Naive thymus-derived CD4-positive, alpha-beta T cell (primary cell): ENCODE measurements at places on chromosomes 6 and 20. TPM values are rescaled to one million over a fixed set of nuclear protein-coding genes. Genes with fewer than 3 reads are reported as not detected.

DNMT3B gene
- 0.34 TPM for total RNA-seq

DNA sequence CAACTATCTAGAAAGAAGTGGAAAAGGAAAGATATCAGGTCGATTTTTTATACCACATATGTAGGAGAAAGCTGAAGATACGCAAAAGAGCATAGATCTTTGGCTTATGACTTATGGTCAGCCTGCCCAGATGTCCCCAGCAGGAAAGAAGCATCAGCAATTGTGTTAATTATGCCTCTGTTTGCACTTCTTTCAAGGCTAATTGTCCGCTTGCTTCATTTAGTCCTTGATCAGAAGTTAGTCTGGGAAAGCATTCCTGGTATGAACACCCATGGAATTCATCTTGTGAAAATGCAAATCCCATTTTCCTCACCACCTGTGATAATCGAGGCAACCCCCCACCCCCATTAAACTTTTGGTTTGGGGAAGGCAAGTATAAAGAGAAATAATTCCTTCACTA lies 62.8 kb downstream of the ATP9A start:
- H3K27ac ChIP-seq, result no peak overlapping the region
- no peaks in the 10 kb centered on the region for H3K27me3 ChIP-seq
- no peaks in the 10 kb centered on the region for H3K4me1 ChIP-seq

DNA sequence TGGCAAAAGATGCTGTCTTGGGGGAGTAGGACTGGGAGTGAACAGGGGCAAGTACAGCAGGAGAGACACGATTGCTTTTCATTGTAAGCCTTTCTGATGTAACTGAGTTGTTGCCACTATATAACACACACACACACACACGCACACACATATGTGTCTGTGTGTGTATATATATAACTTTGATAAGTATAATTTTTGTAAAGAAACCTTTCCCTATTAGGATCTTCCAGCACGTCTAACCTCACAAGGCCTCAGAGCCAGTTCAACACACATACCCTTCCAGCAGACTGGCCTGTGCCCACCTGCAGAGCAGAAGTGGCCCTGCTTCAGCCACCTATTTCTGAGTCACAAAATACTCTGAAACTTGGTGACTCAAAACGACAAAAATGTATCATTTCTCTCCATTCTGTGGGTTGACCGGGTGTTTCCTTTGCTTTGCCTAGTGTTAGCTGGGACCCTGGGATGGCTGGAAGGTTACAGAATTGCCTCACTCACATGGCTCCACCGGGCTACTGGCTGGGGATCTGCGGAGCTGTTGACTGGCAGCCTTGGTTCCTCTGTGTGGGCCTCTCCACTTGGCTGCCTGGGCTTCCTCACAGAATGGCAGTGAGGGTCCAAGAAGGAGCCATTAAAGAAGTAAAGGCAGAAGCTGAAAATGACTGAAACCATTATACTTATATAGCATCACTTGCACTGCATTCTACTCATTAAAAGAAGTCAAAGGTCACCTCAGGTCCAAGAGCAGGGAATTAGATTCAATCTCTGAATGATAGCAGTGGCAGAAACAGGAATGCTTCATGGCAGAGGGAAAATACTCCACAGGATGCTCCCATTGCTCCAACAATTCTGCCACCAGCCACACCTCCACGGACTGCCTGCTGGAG lies 126.4 kb downstream of the BANF2 start:
- no peak overlapping the region for H3K27ac ChIP-seq
- no peak for DNase-seq
- H3K4me1 ChIP-seq, result no peaks in the 10 kb centered on the region
- no peaks in the 10 kb centered on the region for H3K36me3 ChIP-seq
- H3K4me3 ChIP-seq, result no peak overlapping the region

DNA sequence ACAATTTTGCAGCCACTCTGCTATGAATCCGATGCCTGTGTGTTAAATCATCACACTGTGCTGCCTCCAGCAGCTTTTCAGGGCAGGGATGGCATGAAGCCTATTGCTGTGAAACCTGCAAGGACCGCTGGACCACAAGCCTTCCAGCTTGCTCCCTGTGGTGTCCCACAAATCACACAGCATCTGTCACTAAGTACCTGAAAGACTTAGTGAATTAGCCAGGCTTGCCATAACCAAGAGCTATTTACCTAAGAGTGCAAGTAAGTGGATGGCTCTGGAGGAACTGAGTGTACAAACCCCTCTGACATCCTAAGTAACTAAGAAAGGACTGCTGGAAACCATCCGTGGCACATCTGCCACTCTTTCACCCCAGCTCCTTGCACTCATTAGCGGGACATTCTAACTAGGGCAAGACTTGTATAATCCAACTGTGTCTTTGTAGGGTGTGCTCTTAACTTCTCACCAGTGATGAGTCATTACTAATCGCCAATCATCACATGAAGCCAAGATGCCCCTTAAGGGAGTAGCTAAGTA lies 34.7 kb downstream of the FOXQ1 start:
- no peaks in the 10 kb centered on the region for H3K27me3 ChIP-seq
- H3K4me1 ChIP-seq, result no peaks in the 10 kb centered on the region
- no peaks in the 10 kb centered on the region for H3K36me3 ChIP-seq
- no peak for DNase-seq
- no peak overlapping the region for H3K4me3 ChIP-seq

OPRL1 gene
- 6.1 TPM for total RNA-seq

- H3K36me3 ChIP-seq, result peaks cover 4% of the 10 kb centered on the region
- H3K4me3 ChIP-seq, result peak overlapping the region; percentile 94
- H3K27me3 ChIP-seq, result no peaks in the 10 kb centered on the region
- H3K4me1 ChIP-seq, result peaks cover 10% of the 10 kb centered on the region
Measured at GRCh38 chr6:138772596-138773176, 883 bp upstream of the CCDC28A start.

STX11 gene
- total RNA-seq, result 2.7 TPM

- no peaks in the 10 kb centered on the region for H3K4me1 ChIP-seq
- no peak overlapping the region for H3K27ac ChIP-seq
- DNase-seq, result no peak
- H3K36me3 ChIP-seq, result no peaks in the 10 kb centered on the region
Measured at GRCh38 chr6:18413381-18413780, 26.2 kb downstream of the RNF144B start.

FAM83C gene
- total RNA-seq, result not detected in 2 replicates

GRCh38 chr20:38975539-38976120 lies 13.5 kb downstream of the DHX35 start:
- no peaks in the 10 kb centered on the region for H3K4me1 ChIP-seq
- no peaks in the 10 kb centered on the region for H3K27me3 ChIP-seq
- H3K27ac ChIP-seq, result no peak overlapping the region
- no peak for DNase-seq
- H3K4me3 ChIP-seq, result no peak overlapping the region

TRMT6 gene
- total RNA-seq, result 18.2 and 18.4 TPM in 2 replicates

- H3K36me3 ChIP-seq, result no peaks in the 10 kb centered on the region
- H3K27me3 ChIP-seq, result no peaks in the 10 kb centered on the region
- no peak for DNase-seq
- no peak overlapping the region for H3K27ac ChIP-seq
- H3K4me1 ChIP-seq, result no peaks in the 10 kb centered on the region
Measured at GRCh38 chr6:36999061-36999750, 6.2 kb upstream of the FGD2 start.

DNA sequence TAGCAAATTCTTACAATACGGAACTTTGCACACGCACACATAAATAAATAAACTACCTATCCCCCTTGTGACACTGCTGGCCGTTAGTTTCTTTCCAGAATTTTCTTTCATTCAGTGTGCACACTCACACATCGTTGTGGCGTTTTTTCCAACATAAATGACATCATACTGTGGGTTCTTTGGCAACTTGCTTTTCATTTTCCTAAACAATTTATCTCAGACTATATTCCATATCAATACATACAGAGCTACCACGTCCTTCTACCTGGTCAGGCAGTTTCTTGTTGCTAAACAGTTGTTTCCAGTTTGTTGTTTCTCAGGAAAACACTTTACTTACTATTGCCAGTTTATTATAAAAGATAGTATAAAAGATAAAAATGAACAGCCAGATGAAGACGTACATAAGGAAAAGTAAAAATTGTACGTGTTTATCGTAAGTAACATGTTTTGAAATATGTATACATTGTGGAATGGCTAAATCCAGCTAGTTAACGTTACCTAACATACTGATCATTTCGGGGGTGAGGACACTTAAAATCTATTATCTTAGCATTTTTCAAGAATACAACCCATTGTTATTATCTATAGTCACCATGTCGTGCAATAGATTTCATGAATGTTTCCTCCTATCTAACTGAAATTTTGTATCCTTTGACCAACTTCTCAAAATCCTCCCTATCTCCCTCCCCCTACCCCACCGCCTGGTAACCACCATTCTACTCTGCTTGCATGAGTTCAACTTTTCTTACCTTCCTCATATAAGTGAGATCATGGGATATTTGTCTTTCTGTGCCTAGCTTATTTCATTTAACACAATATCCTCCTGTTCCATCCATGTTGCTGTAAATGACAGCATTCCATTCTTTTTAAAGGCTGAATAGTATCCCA lies 1.2 kb upstream of the TP53RK start:
- H3K4me3 ChIP-seq, result no peak overlapping the region
- peak overlapping the region; percentile 90 for H3K27ac ChIP-seq
- H3K36me3 ChIP-seq, result no peaks in the 10 kb centered on the region
- DNase-seq, result no peak
- H3K4me1 ChIP-seq, result peaks cover 20% of the 10 kb centered on the region

GRCh38 chr6:85126485-85127167 lies 323.3 kb upstream of the NT5E start:
- H3K4me3 ChIP-seq, result no peak overlapping the region
- DNase-seq, result no peak
- H3K36me3 ChIP-seq, result no peaks in the 10 kb centered on the region

LINC00237 gene
- not detected in 2 replicates for total RNA-seq

ZKSCAN4 gene
- total RNA-seq, result 11.2 TPM

- peaks cover 10% of the 10 kb centered on the region for H3K27me3 ChIP-seq
- H3K27ac ChIP-seq, result no peak overlapping the region
- DNase-seq, result no peak
- H3K4me3 ChIP-seq, result peak overlapping the region; percentile 48
- no peaks in the 10 kb centered on the region for H3K36me3 ChIP-seq
Measured at GRCh38 chr20:31860390-31861134, 9.8 kb downstream of the DUSP15 start.

GRCh38 chr20:8642247-8642646 lies 426.6 kb upstream of the PLCB4 start:
- H3K27ac ChIP-seq, result no peak overlapping the region
- no peaks in the 10 kb centered on the region for H3K4me1 ChIP-seq
- no peak overlapping the region for H3K4me3 ChIP-seq
- no peak for DNase-seq
- H3K27me3 ChIP-seq, result no peaks in the 10 kb centered on the region
- no peaks in the 10 kb centered on the region for H3K36me3 ChIP-seq

- H3K27me3 ChIP-seq, result no peaks in the 10 kb centered on the region
- H3K27ac ChIP-seq, result no peak overlapping the region
- no peak overlapping the region for H3K4me3 ChIP-seq
- H3K4me1 ChIP-seq, result no peaks in the 10 kb centered on the region
Measured at GRCh38 chr20:40232756-40233155, 456.3 kb downstream of the MAFB start.

DNA sequence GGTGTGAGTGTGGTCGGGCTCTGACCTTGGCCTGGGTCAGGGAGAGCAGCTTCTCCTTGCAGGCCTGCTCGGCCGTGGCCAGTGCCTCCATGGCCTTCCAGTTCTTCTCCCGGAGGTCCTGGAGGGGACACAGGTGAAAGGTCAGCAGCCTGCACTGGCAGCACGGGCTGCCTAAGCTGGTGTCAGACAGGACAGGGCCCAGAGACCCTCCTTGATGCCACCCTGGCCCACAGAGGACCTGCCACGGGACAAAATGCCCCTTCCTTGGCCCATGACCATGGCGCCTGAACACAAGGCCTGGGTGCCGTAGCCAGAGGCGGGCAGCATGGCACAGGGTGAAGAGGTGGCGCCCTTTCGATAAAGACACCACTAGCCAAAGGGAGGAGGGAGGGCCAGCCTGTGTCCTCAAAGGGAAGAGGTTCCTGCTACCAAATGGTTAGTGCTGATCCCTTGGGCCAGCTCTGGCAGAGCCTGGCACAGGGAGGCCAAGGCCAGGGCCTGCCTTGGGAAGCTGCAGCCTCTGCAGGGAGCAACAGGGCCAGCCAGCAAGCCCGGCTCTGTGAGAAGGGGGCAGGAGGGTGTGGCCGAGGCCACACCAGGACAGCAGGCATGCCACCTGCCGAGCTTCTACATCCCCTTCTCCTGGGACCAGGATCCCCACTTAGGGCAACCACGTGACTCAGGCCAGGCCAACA lies 54.8 kb downstream of the DSTN start:
- no peaks in the 10 kb centered on the region for H3K4me1 ChIP-seq
- H3K36me3 ChIP-seq, result no peaks in the 10 kb centered on the region
- H3K27me3 ChIP-seq, result no peaks in the 10 kb centered on the region
- no peak overlapping the region for H3K4me3 ChIP-seq

- no peak for DNase-seq
- no peaks in the 10 kb centered on the region for H3K36me3 ChIP-seq
- H3K4me3 ChIP-seq, result no peak overlapping the region
- H3K4me1 ChIP-seq, result no peaks in the 10 kb centered on the region
- no peak overlapping the region for H3K27ac ChIP-seq
- H3K27me3 ChIP-seq, result no peaks in the 10 kb centered on the region
Measured at GRCh38 chr6:37990762-37991525, 171.4 kb downstream of the ZFAND3 start.

DNA sequence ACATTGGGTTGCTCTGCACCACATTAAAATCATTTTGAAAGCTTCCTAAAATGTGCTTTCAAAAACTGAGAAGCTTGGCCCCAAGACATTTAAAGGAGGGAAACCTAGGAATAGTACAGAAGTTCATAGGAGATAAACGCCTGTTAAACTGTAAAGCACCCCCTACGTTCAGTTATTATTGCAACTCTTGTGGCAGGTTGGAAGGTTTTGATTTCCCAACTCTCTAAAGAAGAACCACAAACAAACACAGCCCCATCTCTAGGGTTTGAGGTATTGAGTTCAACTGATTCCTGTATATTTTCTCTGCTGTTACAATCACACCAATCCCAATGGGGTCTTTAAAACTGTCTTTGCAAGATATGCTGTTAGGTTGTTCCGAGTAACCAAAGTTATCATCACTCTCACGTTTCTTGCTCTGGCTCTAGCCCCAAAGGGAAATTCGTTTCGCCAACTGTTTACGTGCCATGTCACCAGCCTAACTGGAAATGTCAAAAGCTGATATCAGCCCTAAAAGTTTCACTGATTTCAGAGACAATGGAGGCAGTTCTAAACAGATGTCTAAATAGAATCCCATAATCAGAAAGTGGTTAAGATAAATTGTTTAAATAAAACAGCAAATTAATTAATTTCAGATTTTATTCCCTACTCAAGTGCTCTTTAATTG lies 12.1 kb downstream of the TFAP2A start:
- H3K4me3 ChIP-seq, result no peak overlapping the region
- no peak overlapping the region for H3K27ac ChIP-seq
- no peaks in the 10 kb centered on the region for H3K36me3 ChIP-seq
- peaks cover 10% of the 10 kb centered on the region for H3K4me1 ChIP-seq

GRCh38 chr6:138977646-138978167 lies 10.3 kb downstream of the REPS1 start:
- H3K27ac ChIP-seq, result no peak overlapping the region
- H3K4me1 ChIP-seq, result peaks cover 18% of the 10 kb centered on the region
- DNase-seq, result no peak
- H3K36me3 ChIP-seq, result no peaks in the 10 kb centered on the region
- H3K4me3 ChIP-seq, result no peak overlapping the region

- peaks cover 5% of the 10 kb centered on the region for H3K36me3 ChIP-seq
- no peaks in the 10 kb centered on the region for H3K4me1 ChIP-seq
- peak overlapping the region; percentile 52 for H3K27ac ChIP-seq
- H3K27me3 ChIP-seq, result no peaks in the 10 kb centered on the region
Measured at GRCh38 chr6:90263633-90264032, 33.0 kb downstream of the BACH2 start.

GRCh38 chr6:51949526-51949925 lies 137.9 kb downstream of the PKHD1 start:
- no peak overlapping the region for H3K27ac ChIP-seq
- no peaks in the 10 kb centered on the region for H3K4me1 ChIP-seq
- peaks cover 2% of the 10 kb centered on the region for H3K27me3 ChIP-seq
- no peak overlapping the region for H3K4me3 ChIP-seq
- H3K36me3 ChIP-seq, result no peaks in the 10 kb centered on the region
- no peak for DNase-seq
